ENCODE measurements at places on chromosomes 1 and 21.

DNA sequence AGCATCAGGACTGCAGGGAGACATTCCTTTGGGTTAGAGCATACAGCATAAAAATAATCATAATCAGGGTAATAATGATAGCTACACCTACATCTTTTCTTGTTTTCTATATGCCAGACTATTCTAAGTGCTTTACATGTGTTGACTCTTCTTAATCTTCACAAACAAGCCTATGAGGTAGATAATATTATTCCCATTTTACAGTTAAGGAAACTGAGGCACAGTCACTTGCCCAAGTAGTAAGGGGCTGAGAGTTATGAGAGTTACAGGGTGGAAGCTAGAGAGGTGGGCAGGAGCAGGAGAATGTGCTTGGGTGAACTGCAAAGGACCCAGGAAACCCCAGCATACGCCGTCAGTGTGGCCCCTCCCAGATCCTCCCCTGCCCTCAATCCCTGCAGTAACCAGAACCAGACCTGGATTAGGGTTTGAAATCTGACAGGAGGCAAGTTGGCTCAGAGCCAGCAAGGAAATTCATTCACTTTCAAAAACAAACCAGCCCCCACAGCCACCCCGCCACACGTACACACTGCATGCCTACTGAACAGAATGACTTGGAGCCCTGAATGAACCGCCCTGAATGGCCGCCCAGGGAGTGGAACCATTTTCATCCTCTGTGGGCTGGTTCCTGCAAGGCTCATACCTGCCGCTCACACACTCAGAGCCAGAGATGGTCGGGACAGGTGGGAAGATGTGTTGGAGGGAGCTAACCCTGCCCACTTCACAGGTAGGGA lies 126.1 kb downstream of the TRABD2B start:
- DNase-seq: no peak

DNA sequence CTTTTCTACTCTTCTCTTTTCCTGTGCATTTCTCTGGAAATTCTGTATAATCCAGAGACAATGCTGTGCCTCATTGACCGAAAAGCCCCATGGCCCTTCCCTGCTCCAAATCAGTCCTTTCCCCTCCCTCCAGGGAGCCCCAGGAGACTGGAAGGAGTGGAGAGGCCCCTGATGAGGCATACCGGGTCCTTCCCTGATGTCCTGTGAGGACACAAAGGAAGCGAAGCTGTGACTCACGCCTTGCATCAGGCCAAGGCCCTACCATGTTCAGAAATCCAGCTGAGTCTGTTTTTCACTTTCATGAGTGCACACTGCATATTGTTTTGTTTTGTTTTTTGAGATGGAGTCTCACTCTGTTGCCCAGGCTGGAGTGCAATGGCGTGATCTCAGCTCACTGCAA lies 38.7 kb upstream of the BECN2 start:
- DNase-seq: no peak

GRCh38 chr1:57423656-57424211 lies at the start of gene DAB1:
TSS of gene DAB1 (minus strand) at chr1:57424060. CDS start at chr1:57291030, 133,030 bp downstream.
- no peak for DNase-seq

DNA sequence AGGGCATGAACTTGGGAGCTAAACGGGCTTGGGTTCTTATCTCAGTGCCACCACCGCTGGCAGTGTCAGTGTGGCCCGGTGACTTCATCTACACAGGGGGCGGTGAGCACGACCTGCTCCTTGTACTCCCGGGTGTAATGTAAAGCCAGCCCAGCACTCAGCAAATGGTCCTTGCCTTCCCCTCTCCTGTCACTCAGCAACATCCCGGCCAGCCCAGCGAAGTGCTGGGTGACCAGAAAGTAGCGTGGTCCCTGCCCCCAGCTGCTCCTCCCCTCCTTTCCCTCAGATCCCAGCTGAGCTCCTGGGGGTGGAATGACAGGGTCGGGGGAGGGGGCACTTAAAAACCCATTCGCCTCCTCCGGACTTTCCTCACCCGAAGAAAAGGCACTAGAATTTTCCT lies 7.2 kb downstream of the KCNN3 start:
- no peak for DNase-seq

- no peak for DNase-seq
Observed at GRCh38 chr1:170711682-170712081, 47.8 kb downstream of the PRRX1 start.

Data from stimulated activated CD8-positive, alpha-beta memory T cell treated with anti-CD3 and anti-CD28 coated beads, Interleukin-15, amount 100 ng/mL, for 1 hour (primary cell).